Ecto neural progenitor cell (in vitro differentiated cells): ENCODE measurements at places on chromosomes 4 and X.
A peak's percentile ranks its signal among the peaks of the same experiment; 100 is the strongest.

DNA sequence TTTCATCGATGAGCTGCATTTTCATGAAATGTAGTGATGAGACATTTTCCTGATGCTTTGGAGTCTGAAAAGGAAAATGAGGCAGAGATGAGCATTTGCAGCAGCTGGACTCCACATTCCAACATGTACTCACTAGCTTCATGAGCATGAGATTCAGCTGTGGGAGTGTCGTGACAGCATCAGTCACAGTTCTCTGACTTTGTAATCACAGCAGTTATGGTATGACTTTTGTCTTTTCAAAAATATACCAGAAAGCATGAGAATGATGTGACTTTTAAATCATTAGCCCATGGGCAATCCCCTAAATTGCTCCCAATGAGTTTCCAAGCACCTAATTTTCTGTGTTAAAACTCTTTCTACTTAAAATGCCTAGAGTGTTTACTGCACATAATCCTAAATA lies 18.3 kb upstream of the MSL3 start:
- DNase-seq, result no peak

DNA sequence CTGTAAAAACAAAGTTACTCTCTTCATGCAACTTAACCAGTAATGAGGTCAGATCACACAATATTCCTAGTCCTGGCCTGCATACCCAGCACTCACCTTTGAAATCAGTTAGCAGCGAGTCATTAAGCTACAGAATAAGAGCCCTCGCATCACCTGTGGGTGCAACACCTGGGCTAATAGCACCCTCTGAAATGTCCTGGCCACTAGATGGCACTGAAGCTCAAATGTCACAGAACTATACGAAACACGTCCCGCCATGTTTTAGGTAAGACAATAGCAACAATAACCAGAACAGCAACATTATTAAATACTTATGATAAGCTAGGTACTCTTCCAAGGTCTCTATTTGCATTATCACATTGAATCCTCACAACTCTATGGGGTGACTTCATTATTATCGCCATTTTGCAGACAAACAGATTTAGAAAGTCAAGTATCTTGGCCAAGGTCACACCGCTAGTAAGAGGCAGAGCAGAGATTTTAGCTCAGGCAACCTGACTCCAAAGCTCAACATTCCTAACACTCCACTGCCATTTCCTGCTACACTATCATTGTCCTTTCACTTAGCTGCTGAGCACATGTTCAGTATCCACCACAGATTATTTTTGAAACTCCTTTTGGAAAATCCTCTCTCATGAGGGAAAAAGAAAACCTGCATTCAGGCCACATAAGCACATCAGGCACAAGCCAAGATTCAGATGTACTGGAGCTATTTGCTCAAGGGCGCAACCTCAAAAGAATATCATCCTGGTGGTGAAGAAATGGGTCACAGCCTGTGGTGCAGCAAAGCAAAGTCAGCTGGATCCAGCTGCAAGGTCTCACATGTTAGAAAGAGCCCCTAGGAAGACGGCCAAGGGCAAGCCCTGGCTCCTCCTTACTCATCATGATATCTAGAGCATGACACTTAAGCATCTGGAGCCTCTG lies 59.5 kb upstream of the KDR start:
- DNase-seq, result no peak

DNA sequence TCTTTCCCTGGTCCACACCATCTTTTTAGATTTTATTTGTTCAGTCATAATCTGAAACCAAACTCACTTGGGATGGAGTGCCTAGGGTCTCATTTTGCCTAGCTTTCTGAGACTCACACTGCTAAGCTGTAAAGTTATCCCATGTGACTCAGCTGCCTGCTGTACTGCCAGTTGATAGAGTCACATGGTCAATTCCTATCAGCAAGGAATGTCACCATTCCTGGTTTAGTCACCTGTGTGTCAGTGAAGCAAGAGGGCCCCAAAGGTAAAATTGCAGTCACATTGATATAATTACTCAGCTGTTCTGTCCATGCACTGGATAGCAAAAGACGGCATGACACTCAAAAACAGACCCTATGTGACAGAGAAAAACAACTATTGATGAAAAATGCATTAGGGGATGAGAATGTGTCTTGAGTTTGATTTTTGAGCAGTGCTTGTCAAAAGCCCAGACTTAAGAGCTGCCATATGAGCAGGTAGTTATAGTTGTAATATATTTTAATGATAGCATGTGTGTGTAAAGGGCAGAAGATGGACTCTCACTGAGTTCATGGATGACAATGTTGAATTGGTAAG lies 413.2 kb downstream of the PPARGC1A start:
- DNase-seq, result no peak

GRCh38 chr4:140150886-140151698 lies 2.9 kb downstream of the MAML3 start:
- peak; percentile 91 for DNase-seq

- no peak for DNase-seq
Observed at GRCh38 chrX:71216485-71216884, 6.5 kb upstream of the GJB1 start.

DNA sequence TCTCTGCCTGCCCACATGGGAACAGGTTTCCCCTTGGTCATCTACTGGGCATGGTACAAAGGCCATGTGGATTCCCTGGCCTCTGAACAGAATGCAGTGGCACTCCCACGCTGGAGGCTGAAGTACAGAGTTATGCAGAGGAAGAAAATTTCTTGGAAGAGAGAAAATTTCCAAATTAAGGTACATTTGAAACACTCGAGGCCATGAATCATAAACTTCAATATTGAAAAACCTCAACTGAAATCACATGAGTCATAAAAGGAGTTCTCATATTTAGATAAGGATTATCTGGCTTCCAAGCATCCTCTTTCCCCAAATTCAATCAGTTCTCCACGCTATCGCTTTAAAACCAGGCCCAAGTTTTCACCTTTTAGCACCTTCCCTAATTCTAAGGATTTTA lies 28.1 kb upstream of the TXK start:
- no peak for DNase-seq

DNA sequence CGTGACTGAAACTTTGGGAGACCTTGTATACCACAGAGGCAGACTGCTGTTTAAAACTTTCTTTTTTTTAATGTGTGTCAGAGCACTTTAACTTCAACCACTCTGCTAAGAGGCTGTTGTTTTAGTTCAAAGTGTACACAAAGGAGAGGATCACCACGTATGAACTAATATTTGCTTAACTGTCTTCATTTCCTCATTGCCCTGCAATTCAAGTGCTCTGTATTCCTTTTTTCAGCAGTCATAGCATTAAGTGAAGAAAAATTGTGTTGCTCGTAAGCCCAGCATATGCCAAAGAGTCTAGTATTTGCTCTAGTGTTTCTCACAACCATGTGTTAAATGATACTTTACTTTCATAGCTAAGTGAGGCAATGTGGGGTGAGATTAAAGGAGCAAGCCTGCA lies 63.0 kb upstream of the HHIP start:
- DNase-seq, result no peak

DNA sequence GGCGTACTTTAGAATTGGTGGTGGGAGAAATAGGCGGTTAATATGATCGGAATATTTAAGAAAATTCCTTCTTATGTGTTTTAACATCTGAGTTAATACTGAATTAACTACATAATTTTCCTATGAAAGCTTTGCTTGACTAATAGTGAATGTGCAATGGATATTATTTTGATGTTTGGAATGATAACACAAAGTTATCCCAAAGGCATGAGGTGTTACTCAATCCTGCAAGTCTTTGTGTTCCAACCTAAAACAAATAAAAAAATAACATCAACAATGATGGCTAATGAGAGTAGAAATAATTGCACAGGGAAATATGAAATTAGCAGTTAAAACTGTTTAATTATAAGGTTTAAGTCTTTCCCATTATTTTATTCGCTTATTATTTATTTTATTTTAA lies 183.6 kb upstream of the ARSJ start:
- no peak for DNase-seq

- no peak for DNase-seq
Observed at GRCh38 chr4:151866592-151866918, 105.7 kb upstream of the GATB start.

GRCh38 chr4:186285147-186285546 lies 19.2 kb downstream of the F11 start:
- DNase-seq, result no peak

DNA sequence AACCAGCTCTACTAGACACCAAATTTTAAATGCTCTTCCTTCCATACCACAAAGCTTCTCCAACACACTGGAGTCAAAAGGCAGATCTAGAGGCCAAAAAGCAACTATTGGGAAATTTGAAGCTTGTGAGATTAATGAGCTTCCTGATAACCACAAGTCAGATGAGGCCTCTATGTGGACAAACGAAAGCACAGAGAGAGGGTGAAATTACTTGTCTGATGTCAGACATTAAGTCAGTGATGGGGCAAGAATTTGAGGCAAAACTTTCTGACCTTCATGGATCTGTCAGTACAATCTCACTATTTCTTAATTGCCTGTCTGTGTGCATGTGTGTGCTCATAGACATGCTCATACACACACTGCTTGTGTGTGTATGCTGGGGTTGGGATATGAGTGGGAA lies 103.6 kb downstream of the GUCY2F start:
- DNase-seq, result no peak

DNA sequence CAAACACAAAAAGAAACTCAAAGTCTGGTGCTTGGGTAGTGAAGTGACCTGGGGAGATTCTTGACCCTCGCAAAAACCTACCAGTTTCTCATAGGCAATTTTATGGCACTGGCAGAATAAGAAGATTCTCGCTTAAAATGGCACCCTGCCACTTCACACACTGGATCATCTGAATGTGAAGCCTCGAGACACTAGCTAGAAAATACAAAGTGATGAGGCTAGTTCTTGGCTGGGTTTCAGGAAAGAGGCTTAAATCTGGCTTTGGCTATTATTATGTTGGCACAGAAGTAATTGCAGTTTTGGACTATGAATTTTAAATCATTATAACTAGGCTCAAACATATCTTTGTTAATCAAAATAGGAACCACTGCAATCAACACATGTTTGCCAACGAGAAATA lies 634.7 kb upstream of the BOD1L1 start:
- DNase-seq, result no peak

DNA sequence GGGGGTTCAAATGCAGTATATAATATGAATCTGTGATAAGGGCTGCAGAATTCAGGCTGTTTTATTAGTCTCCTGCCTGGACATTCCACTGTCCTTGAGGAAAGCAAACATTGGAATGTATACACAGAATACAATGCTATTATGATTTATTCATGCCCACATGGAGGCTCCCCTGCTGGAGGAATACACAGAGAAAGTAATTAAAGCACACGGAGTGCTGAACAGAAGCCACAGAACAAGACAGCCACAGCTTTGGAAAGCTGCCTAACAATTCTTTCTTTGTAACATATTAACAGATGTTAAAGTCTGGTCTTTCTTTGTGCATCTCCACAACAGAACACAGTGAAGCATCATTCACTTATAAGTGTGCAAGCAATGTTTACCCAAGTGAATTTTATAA lies 155.8 kb downstream of the ARAP2 start:
- no peak for DNase-seq

GRCh38 chrX:74529311-74529710 lies 85.1 kb downstream of the RLIM start:
- peak; percentile 6 for DNase-seq

- DNase-seq, result no peak
Observed at GRCh38 chr4:123510221-123510620, 113.6 kb downstream of the SPRY1 start.

- no peak for DNase-seq
Observed at GRCh38 chrX:3181846-3182245, 140.6 kb downstream of the ARSF start.

- DNase-seq, result no peak
Observed at GRCh38 chr4:30723201-30723955, 3.2 kb downstream of the PCDH7 start.

DNA sequence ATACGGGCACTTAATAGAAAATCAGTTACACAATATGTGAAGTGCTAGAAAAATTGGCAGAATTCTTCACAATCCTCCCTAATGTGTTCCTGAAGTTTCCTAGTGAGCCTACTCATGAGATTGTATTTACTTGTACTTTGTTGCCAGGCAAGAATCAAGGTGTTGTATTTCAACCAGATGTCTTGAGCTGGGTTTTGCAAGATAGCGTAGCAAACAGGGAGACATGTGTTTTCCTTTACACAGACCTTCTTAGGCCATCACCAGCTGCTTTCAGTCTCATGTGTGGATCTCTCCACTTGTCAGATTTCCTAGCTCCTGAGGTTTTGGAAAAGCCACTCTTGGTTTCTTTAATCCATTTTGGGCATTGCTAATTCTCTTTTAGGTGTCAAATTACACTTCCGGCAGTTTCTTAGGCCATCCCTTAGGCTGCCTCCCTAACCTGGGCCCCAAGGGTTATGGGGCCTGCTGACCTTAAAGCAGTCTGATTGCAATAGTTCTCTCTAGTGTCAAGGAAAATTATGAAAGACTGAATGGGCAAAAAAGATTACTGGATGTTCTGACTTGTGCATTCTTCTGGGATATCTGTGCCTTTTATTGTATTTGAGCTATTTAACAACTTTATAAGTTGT lies 12.2 kb upstream of the EDA start:
- DNase-seq, result no peak

DNA sequence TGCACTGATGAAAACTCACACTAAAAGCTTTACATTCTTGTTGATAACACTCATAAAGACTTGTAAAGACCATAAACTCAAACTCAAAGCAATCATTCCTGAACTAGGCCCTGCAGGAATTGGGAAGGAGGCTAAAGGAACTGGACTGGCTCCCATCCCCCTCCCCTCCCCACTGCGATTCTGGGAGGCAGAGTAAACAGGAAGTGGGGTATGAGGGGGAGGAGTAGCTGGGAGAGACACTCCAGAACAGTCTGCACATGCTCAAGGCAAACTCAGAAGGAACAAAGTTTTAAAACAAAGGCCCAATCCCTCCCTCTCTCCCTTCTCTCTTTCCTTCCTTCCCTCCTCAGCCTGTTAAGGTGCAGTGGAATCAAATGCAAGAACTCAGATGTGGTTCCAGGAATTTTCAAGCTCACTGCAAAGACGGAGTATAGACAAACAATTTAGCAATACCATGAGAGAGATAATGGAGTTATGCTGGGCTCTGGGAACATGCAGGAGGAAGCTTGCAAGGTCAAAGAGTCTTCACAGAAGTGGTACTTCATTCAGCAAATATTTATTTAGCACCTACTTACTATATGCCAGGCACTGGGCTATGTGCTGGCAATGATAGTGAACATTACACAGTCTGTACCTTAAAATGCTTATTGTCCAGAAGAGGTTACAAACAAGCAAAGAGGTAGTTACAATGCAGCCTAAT lies 15.9 kb downstream of the MID1IP1 start:
- DNase-seq, result no peak

- DNase-seq, result no peak
Observed at GRCh38 chr4:118676128-118676527, 9.1 kb upstream of the METTL14 start.

- no peak for DNase-seq
Observed at GRCh38 chr4:57710053-57710452, 599.9 kb upstream of the IGFBP7 start.
